ENCODE measurements at places on chromosomes 5 and 9.

DNA sequence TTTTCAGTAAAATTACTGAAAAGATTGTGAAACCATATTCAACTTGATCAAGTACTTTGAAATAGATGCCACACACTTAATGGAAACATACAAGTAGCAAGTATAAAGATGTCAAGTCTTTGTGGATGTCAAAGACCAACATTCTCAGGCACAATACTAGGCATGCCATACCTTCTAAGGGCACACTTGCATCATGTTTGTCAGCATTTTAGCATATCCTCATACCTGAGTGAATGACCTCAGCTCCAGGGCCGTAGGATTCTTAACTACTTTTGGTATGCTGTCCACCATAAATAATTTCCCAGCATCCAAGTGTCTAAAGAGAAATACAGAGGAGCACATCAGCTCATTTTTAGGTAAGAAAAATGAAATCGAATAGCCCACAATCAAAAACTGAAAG, 86.4 kb downstream of the FREM1 start:
- no peak for DNase-seq

- no peak for DNase-seq
These were observed 180.8 kb upstream of the GAS1 start for GRCh38 chr9:87127978-87128614.

- DNase-seq = no peak
These were observed 74.0 kb downstream of the CHSY3 start for GRCh38 chr5:129978270-129978669.

GRCh38 chr9:336039-336438, 121.4 kb downstream of the DOCK8 start:
- DNase-seq = no peak

- no peak for DNase-seq
These were observed 290.6 kb downstream of the AOPEP start for GRCh38 chr9:95017062-95017461.

GRCh38 chr9:110148891-110149290, 59.1 kb downstream of the C9orf152 start:
- DNase-seq = no peak

- no peak for DNase-seq
These were observed 174.7 kb downstream of the CACNA1B start for GRCh38 chr9:138052322-138052615.

DNA sequence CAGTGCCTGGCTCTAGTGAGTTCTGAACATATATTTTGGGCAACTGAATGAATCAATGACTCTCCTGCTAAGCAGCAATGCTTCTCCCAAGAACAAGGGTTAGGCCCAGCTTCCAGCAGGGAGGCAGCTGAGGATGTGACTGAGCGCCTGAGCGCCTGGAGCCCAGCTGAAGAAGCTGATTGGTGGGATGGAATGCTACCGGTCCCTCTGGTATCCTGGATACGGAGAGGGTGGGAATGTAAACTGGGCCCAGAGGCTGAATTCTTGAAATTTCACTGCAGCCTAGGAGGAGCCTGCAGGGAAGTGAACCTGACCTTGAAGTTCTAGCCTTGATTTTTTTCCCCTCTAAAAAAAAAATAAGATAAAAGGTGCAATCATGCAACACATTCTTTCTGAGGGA, 43.2 kb downstream of the WWC1 start:
- DNase-seq = no peak

- DNase-seq = no peak
These were observed 87.0 kb downstream of the GALNT10 start for GRCh38 chr5:154277499-154277898.

GRCh38 chr5:169174923-169175322, 126.0 kb downstream of the SLIT3 start:
- DNase-seq = no peak

GRCh38 chr5:135050244-135050767, 16.3 kb upstream of the PITX1 start:
- no peak for DNase-seq

- no peak for DNase-seq
These were observed 61.8 kb downstream of the ERAP1 start for GRCh38 chr5:96745844-96746531.

DNA sequence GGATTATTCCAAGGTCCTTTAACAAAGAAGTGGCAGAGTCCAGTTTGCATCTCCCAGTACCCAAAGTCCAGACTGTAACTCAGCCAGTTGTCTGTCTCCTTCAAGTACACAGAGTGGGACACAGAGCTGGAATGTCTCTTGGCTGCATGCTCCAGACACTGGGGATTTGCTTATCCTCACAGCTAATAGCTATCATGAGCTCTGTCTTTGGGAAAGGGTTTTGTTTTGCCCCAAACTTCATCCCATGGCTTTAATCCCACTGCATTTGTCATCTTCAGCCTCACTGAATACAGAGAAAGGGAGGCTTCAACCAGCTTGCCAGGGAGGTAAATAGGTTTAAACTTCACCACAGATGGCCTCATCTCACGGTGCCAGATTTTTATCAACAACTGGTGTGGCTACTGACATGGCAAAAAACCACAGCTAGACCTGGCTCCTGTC, 412.2 kb upstream of the SLC24A2 start:
- no peak for DNase-seq

DNA sequence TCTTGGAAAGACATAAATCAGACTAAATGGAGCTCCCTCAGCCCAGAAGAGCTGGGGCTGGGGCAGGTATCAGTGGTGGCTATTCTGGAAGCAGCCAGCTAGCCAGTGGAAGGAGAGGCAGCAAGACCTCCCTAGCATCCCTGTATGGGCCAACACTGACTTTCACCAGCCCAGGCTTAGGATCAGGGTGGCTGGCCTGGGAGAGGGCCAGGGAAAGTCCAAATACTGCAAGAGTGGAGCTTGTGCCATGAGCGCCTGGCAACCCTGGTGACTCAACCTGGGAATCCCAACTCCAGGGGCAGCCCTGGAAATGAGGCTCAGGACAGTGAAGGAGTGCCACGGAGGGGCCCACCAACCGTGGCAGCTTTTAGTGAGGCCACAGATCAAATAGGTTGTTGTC, 7.6 kb upstream of the IRF1 start:
- DNase-seq = no peak

DNA sequence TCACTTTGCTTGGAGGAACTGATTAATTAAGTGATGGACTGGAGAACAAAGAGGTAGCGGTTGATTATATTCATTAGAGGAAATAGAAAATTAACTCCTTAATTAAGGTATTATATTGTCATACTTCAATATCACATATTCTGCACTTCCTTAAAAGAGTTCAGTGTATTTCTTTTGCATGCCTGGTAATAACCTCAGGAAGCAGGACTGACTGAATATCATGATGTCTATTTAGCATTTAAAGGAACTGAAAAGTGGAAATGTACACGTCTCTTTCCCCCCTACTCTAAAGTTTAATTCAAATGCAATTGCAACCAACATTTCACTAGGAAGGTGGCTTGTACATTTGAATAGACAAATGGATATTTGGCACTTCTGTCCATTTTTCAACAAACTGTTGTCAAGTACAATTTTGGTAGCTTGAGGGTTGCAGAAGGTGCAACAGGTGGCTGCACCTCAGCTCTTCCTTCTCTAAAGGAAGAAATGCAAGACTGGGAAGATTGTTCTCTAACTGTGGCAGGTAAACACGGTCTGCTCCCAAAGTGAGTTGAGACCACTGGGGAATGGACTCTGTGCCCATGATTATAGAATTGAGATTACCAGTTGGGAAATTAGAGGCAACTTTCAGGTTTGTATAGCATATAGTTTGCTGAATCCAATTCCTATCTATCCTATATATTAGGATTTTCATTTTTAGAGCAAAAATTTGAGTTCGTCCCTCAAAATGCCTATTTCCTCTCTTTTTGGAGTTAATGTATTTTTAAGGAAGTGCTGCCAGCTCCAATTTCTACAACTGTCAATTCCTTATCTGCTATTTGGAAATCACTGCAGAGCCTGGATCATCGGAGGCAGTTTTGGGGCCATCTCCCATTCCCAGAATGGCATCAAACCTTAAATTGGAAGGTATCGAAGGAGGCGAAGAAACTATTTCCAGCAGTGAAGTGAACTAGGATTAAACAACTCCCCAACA, 98.9 kb upstream of the TAF11L2 start:
- DNase-seq = no peak

Measured in Panc1 (cell line).